Fibroblast of the aortic adventitia (primary cell): ENCODE measurements at places on chromosomes 6 and 20.
A peak's percentile ranks its signal among the peaks of the same experiment; 100 is the strongest.

GRCh38 chr6:87199787-87200186, 44.4 kb downstream of the ZNF292 start:
- no peak for DNase-seq

DNA sequence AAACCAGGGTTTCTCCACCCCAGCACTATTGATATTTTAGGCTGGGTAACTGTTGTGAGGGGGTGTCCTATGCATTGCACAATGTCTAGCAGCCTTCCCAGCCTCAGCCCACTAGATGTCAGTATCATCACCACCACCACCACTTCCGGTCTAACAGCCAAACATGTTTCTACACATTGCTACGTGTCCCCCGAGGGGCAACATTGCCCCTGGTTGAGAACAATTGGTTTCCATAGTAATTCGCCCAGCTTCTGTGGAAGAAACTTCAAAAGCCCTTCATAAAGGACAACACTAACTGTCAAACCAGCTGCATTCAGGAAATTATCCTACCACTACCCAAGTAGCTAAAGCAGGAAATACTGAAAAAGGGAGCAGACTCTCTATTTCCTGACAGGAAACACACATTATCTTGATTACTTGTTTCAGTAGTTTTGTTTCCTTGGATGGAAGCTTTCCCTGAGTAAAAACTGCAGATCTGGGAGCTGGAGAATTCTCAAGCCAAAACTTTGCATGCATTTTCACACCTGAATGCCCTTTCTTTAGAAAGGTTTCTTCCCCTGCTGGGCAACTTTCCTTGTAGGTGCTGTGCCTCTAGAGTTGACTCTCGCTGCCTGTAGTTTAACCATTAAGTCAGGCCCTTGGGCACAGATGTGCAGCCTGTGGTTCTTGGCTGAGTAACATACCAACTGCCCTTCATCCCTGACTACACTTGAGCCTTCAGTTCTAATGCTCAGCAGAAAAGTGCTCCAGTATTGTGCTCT, 23.6 kb downstream of the PKHD1 start:
- peak; percentile 34 for DNase-seq

- peak; percentile 88 for DNase-seq
Measured at GRCh38 chr6:4253604-4254231, 118.3 kb upstream of the ECI2 start.

DNA sequence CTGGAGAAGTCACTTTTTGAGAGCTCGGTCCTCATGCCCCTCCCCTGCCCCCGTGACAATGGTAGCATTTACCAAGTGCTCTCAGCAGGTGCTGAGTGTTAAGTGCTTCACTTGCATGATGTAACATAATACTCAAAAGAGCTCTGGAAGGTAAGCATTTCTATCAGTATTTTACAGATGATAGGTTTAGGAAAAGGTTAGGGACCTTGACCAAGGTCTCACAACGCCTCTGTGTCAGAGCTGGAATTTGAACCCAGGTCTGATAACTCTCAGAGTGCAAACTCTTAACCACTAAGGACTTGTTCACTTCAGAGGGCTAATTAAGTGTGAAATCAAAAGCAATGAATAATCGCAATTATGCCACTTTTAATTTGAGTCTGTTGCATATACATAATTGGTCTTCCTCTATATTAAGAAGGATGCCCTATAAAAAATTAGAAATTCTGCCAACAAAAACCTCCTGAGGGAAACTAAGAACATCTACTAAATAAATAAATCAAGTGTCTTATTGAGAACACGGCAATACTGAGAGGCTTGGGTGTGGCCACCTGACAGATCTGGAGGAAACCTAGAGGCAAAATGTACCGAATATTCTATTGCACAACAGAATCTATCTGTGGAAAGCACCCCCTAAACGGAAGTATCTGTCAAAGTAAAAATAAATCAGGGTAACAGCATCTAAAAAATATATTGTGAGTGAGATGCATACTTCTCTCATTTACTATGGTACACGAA, 109.8 kb downstream of the BACH2 start:
- DNase-seq: no peak

DNA sequence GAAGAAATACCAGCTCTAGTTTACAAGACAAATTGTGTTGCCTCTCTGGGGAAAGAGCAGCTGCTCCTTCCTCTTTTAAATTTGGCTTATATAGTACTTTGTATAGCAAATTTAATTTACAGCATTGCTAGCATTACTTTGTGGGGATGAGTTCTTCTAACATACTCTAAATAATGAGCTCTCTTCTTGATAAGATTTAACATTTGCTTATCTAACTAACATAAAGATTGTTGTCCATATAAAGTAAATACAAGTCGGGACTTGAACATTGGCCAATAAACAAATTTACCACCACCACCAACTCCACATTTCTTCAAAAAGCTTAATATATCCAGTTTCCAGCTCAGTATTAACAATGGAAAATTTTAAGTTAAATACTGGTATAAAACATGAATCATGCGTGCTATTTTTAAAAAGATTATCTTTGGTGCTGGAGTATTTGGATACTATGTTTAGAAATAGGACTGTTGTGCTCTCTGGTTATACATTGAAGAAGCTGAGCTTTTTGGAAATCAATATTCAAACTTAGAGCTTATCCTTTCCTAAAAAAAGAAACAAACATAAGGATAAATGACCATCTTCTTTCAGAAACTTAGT, 1146.9 kb upstream of the GJE1 start:
- DNase-seq: no peak

DNA sequence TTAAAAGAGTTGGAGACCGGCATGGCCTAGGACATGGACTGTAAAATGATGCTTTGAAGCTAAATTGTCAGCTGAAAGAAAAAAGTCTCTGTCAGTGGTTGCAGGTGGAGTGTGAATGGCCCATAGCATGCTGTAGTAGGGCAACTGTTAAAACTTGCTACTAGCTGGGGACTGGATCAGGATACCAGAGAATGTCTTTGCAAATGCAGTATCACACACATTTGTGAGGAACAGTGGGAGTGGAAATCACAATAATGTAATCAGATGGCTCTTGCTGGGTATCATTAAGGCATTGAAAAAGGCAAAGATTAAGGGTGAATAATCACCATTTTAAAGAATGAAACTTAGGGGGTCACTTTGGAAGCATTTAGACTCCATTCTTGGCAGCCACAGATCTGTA, 737.9 kb downstream of the EYS start:
- no peak for DNase-seq

DNA sequence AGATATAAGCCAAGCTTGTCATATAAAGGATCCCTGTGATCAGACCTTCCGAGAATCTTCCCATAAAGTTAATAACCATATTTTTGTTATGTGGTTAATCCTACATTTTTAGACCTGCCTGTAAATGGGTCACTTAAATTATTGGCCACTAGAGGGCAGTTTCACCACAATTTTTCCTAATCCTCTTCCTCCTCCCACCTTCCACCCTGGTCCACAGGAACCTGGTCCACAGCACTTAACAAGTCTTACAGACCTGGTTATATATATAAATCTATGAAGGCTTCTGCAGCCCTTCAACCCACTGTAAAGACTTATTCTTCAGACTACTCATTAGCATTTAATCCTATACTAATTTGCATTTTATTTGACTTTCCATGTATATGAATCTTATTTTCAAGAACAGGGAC, 28.3 kb downstream of the MRS2 start:
- peak; percentile 57 for DNase-seq

GRCh38 chr6:161583584-161583983, 309.7 kb upstream of the AGPAT4 start:
- no peak for DNase-seq

DNA sequence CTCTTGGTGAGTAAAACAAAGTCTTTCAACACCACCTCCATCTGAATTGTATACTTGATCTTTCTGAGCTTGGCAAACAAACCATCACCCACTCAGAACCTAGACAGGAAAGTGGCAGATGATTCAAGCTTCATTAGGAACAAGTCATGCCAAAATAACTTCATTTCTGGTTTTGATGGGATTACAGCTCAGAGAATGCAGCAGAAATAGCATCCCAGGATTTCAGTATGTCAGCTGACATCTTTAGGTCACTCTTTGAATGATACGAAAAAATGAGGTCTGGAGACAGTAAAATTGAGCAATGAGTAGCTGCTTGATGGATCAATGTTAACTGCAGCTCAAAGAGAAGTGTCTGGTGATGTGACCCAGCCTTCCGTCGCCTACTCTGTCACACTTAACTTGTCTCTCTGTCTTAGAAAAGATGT, 92.4 kb downstream of the GJA10 start:
- DNase-seq: no peak

- DNase-seq: no peak
Measured at GRCh38 chr6:135148889-135149288, 32.2 kb upstream of the MYB start.

- peak; percentile 30 for DNase-seq
Measured at GRCh38 chr6:149964308-149965193, 808 bp downstream of the ULBP1 start.

DNA sequence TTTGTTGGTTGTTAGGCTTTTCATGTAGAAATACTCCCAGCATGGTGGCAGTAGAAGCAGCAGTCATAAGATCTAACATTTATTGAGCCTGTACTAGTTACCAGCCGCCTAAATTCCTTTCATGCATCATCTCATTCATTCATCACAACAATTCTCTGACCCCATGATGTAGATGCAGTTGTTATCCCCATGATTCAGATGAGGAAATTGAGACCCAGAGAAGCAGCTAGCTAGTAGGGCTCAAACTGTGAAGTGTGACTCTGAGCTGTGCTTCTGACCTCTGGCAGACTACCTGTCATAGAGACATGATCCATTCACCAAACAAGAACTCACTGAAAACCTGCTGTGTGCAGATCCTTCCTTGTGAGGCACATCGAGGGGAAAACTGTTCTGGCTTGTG, 16.9 kb downstream of the RREB1 start:
- DNase-seq: no peak

DNA sequence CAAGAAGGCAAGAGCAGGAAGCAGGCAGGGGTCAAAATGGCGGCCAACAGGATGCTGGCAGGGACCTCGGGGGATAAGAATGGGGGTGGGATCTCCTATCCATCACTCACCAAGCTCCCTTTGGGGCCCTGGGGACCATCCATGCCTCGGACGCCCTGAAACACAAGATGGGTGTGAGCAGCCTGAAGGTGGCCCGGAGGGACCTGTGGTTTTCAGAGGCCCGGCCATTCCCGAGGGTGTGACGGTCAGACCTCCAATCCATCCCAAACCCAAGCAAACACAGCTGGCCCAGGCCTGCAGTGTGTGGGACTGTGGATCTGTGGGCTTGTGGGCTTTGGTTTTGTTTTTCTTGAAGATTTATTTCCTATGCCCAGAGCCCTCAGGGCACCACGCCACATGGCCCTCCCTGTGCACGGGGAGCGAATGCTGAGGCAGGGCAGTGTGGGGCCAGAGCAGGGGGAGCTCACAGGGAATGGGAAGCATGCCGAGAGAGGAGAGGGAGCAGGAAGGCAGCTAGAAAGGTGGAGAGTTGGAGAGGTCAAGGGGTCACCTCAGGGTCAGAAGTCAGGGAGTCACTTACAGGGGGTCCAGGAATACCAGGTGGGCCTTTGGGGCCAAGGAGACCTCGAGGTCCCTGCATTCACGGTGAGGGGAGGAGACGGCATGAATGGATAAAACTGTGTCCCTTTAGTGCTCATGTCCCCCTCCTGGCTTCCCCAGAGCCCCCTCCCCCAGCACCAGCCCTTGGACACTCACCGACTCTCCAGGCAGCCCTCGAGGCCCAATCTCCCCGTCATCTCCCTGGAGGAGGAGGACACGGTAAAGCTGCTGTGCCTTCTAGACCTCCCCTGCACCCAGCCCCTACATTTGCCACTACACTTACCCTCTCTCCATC, 14.5 kb downstream of the COL11A2 start:
- DNase-seq: no peak

DNA sequence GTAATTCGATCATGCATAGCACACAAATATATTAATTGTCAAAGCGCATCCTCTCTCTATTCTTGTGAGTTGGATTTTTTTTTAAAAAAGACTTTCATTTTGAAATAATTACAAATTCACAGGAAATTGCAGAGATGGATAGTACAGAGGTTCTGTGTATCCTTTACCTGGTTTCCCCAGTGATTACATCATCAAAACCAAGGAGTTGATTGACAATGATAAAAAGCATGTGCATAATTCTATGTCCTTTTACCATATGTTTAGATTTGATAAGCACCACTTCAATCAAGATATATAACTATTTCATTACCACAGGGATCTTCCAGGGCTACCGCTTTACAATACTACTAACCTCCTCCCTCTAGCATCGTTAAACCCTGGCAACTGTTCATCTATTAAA, 40.2 kb downstream of the CCN2 start:
- no peak for DNase-seq

- DNase-seq: peak; percentile 82
Measured at GRCh38 chr6:78749326-78749725, 118.0 kb upstream of the IRAK1BP1 start.

GRCh38 chr20:47133809-47134456, 222.6 kb downstream of the ZMYND8 start:
- peak; percentile 83 for DNase-seq

DNA sequence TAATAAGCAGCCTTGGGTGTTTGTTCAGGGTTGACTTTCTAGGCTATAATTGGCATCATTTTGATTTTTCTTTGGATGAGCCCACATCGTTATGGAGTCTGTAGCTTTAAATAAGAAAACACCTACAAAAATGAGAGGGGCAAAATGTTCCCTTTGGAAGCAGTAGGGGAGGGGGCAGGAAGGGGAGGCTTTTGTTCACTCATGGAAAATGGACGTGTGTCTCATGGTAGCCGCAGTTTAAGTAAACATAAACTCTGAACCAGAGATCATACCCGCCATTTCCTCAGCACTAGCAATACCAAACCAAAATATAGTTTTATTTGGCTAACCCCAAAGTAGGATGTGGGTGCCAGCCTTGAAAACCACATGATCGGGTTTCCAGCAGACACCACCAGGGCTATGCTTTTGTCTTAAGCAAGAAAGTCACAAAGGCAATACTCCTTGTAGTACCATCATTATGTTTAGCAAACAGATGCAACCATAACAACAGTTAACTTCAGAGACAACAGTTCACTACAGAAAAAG, 572.5 kb upstream of the JAG1 start:
- DNase-seq: no peak

GRCh38 chr6:118524686-118525085, 23.4 kb upstream of the PLN start:
- DNase-seq: no peak

DNA sequence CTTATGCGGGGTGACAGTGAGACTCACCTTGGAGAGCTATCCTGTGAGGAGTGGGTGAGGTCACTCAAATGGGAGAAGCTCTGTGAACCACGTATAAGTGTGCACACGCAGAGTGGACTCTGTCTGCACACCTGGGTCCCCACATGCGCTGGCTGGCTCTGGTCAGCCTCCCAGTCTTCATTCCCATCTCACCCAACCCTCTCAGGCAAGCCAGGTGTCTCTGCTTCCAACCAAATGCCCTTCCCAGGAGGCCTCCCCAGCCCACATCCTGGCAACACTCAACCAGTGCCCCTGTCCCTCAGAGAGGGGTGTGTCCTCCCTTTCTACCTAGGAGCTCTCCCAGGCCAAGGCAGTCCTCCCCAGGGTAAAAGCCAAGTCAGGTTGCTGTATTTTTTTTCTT, 8.0 kb upstream of the PI16 start:
- DNase-seq: no peak

GRCh38 chr6:163721922-163722692, 307.6 kb downstream of the QKI start:
- DNase-seq: no peak
